ENCODE measurements at places on chromosomes 2 and 18. TPM values are rescaled to one million over a fixed set of nuclear protein-coding genes. Genes with fewer than 3 reads are reported as not detected.
A peak's percentile ranks its signal among the peaks of the same experiment; 100 is the strongest.

The ICA1L gene
- 34.6 TPM for total RNA-seq

The CACNB4 gene
- total RNA-seq = 0.33 TPM

The SERPINE2 gene
- total RNA-seq = 1.6 TPM

The THAP4 gene
- total RNA-seq = 59.0 TPM

The PLA2R1 gene
- total RNA-seq = 1.3 TPM

The TM4SF20 gene
- not detected for total RNA-seq

The MAP3K19 gene
- total RNA-seq = not detected

The CD226 gene
- 0.33 TPM for total RNA-seq

The SP9 gene
- total RNA-seq = not detected

The CD8A gene
- 2.0 TPM for total RNA-seq

The UGT1A8 gene
- not detected for total RNA-seq

The IL37 gene
- not detected for total RNA-seq

GRCh38 chr2:37457401-37457901 is 113.0 kb downstream of the QPCT start:
- H3K27me3 ChIP-seq = no peaks in the 10 kb centered on the region
- H3K4me1 ChIP-seq = no peaks in the 10 kb centered on the region
- H3K27ac ChIP-seq = no peak overlapping the region
- no peak for DNase-seq

- no peak overlapping the region for H3K4me3 ChIP-seq
- H3K27me3 ChIP-seq = no peaks in the 10 kb centered on the region
- no peaks in the 10 kb centered on the region for H3K36me3 ChIP-seq
- no peak overlapping the region for H3K27ac ChIP-seq
- H3K4me1 ChIP-seq = peaks cover 29% of the 10 kb centered on the region
Measured at GRCh38 chr2:232316461-232317330, 61.9 kb upstream of the ALPP start.

DNA sequence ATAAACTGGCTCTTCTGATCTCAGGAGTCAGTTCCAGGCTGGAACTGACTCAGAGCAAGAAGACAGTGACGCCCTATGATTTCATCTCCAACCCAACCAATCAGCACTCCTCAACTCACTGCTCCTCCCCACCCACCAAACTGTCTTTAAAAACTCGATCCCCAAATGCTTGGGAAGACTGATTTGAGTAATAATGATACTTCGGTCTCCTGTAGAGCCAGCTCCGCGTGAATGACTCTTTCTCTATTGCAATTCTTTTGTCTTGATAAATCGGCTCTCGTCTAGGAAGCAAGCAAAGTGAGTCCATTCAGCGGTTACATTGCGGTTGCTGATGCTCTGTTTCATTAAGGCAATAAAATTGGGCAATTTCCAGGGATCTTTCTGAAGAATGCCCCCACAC is 1025.3 kb upstream of the CNTNAP5 start:
- no peaks in the 10 kb centered on the region for H3K27me3 ChIP-seq
- no peaks in the 10 kb centered on the region for H3K4me1 ChIP-seq
- DNase-seq = no peak
- H3K4me3 ChIP-seq = no peak overlapping the region
- H3K27ac ChIP-seq = no peak overlapping the region
- H3K36me3 ChIP-seq = no peaks in the 10 kb centered on the region

GRCh38 chr2:226185616-226186211 is 613.9 kb downstream of the IRS1 start:
- no peak overlapping the region for H3K27ac ChIP-seq
- H3K4me1 ChIP-seq = no peaks in the 10 kb centered on the region
- no peak for DNase-seq
- H3K4me3 ChIP-seq = no peak overlapping the region
- H3K27me3 ChIP-seq = no peaks in the 10 kb centered on the region

- no peak overlapping the region for H3K4me3 ChIP-seq
- H3K27me3 ChIP-seq = no peaks in the 10 kb centered on the region
- DNase-seq = no peak
- H3K27ac ChIP-seq = no peak overlapping the region
Measured at GRCh38 chr2:121039679-121040078, 245.3 kb downstream of the TFCP2L1 start.

DNA sequence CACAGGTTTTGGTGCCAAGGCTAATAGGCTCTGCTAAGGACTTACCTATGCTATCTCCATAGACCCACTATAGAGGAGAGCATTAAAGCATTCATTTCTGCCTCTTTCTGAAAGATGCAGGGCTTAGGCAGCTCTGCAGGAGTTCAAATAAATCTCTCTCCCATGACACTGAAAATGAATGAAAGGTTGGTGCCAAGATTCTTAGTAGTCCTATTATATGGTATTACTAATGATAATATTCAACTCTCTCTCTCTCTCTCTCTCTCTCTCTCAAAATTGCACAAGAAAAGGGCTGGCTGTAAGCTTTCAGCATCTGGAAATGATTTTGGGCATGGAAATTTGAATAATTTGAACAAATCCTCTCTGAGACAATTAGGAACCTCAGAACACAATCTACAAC is 433.7 kb downstream of the MBD2 start:
- H3K4me1 ChIP-seq = no peaks in the 10 kb centered on the region
- no peaks in the 10 kb centered on the region for H3K36me3 ChIP-seq
- H3K4me3 ChIP-seq = no peak overlapping the region
- no peaks in the 10 kb centered on the region for H3K27me3 ChIP-seq
- no peak for DNase-seq

DNA sequence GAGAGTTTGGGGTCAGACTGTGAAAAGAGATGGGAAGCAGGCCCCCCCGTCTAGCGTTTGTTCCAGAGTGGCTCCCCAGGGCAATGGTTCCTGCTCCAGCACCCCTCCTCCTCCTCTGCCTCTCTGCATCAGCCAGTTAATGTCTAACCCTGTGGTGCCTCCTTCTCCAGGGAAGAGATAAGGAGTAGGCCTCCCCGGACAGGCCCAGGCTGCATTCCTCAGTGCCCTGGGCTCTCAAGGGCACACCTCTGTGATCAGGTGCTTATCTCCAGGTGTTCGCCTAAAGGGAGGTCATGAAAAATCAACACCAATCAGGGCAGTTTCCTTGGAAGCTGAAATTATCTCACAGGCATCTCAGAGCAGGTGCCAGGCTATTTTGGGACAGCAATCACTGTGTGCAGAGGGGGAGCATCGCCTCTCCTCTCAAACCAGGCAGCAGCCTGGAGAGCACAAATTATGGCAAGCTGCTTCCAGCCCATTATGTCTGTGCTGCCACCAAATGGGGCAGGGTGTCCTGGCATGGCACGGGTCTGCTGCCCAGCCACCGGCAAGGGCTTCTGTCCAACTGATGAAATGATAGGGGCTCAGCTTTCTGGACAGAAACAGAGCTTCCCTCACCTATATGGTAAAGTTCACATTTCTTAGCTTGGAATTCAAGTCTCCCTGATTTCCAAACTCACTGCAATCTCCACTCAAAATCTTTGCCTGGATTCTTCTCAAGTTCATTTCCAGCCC is 255.8 kb upstream of the SLC14A2 start:
- peaks cover 53% of the 10 kb centered on the region for H3K4me1 ChIP-seq
- H3K36me3 ChIP-seq = no peaks in the 10 kb centered on the region
- DNase-seq = peak; percentile 72
- no peak overlapping the region for H3K4me3 ChIP-seq
- H3K27me3 ChIP-seq = no peaks in the 10 kb centered on the region

DNA sequence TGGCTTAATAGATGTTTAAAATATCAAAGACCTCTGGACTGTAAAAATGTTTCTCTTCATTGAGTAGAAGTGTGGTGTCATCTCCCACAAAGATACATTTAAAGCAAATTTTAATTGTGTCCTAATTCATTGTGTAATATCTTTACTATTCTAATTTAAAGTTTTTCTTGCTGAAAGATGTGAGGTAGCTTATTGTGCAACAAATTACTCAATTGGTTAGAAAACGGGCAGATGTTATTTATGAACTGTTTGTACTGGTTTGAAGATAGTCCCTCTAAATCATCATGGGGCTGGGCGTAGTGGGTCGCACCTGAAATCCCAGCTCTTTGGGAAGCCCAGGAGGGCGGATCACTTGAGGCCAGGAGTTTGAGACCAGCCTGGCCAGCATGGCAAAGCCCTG is 65.3 kb downstream of the CYBRD1 start:
- no peak overlapping the region for H3K4me3 ChIP-seq
- no peak for DNase-seq
- no peaks in the 10 kb centered on the region for H3K36me3 ChIP-seq
- H3K27me3 ChIP-seq = no peaks in the 10 kb centered on the region

GRCh38 chr18:61850756-61851155 is 42.1 kb downstream of the RNF152 start:
- H3K4me3 ChIP-seq = no peak overlapping the region
- H3K27ac ChIP-seq = no peak overlapping the region
- peaks cover 16% of the 10 kb centered on the region for H3K4me1 ChIP-seq
- no peaks in the 10 kb centered on the region for H3K27me3 ChIP-seq
- H3K36me3 ChIP-seq = no peaks in the 10 kb centered on the region
- DNase-seq = no peak

DNA sequence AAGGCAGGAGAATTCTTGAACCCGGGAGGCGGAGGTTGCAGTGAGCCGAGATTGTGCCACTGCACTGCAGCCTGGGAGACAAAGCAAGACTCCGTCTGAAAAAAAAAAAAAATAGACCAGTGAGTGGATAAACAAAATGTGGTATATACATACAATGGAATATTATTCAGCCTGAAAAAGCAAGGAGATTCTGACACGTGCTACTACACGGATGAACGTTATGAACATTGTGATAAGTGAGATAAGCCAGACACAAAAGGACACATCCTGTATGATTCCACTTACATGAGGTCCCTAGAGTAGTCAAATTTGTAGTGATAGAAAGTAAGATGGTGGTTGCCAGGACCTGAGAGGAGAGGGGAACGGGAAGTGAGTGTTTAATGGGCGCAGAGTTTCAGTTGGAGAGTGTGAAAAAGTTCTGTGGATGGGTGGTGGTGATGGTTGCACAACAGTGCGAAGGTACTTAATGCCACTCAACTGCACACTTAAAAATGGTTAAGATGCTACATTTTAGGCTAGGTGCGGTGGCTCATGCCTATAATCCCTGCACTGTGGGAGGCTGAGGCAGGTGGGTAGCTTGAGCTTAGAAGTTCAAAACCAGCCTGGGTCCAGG is 38.3 kb downstream of the NIFK start:
- no peaks in the 10 kb centered on the region for H3K36me3 ChIP-seq
- H3K27ac ChIP-seq = no peak overlapping the region
- no peak overlapping the region for H3K4me3 ChIP-seq

- H3K4me3 ChIP-seq = no peak overlapping the region
- no peaks in the 10 kb centered on the region for H3K4me1 ChIP-seq
- H3K27me3 ChIP-seq = no peaks in the 10 kb centered on the region
- H3K27ac ChIP-seq = no peak overlapping the region
Measured at GRCh38 chr18:12531749-12532148, 124.0 kb downstream of the PRELID3A start.

- no peak overlapping the region for H3K27ac ChIP-seq
- H3K4me3 ChIP-seq = no peak overlapping the region
- no peak for DNase-seq
- H3K4me1 ChIP-seq = no peaks in the 10 kb centered on the region
- H3K27me3 ChIP-seq = no peaks in the 10 kb centered on the region
Measured at GRCh38 chr2:68968221-68968620, 6.2 kb upstream of the GKN1 start.

DNA sequence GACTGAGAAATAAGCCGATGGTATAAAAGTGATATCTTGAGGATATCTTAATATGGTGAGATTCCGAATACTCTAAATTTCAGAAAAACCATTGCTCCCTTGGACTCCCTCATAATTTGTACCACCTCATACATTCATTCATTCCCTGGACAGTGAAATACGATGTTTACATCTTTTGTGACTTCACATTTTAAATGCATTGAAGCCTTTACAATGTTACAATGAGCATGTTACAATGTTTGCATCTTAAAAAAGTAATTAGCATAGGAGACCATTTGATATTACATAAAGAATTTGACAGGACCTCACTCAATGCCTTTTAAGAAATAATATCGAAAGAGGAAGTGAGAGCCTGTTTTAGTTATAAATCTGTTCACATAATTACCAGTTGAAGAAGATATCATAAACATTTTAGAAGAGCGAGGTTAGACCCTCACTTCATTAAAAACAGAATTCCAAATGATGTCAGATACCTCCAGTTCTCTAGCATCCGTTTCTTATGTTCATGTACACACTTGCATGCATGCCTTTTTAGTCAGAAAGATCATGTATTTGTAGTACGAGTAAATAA is 372.0 kb downstream of the ARHGAP15 start:
- H3K36me3 ChIP-seq = no peaks in the 10 kb centered on the region
- no peak overlapping the region for H3K4me3 ChIP-seq
- no peak overlapping the region for H3K27ac ChIP-seq
- no peak for DNase-seq
- no peaks in the 10 kb centered on the region for H3K4me1 ChIP-seq

DNA sequence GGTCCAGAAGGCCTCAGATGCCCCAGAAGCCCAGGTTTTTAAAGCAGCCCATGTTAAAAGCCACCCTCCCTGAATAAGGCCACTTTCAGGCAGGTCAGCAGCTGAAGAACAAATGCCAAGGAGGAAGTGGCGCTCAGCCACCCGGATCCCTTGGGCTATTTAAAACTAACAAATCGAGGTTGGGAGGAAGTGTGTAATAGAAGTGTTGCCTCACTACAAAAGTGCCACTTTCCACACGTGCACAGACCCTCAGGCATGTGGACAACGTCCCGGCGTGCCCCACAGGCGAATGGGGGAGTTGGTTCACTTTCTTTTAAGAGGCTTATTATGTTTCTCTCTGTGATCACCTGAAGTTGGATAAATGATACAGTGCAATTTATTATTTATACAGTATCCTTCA is 173.8 kb upstream of the SALL3 start:
- no peaks in the 10 kb centered on the region for H3K4me1 ChIP-seq
- DNase-seq = no peak
- H3K27ac ChIP-seq = no peak overlapping the region
- no peak overlapping the region for H3K4me3 ChIP-seq
- no peaks in the 10 kb centered on the region for H3K27me3 ChIP-seq

- H3K27ac ChIP-seq = no peak overlapping the region
- no peaks in the 10 kb centered on the region for H3K27me3 ChIP-seq
- DNase-seq = no peak
Measured at GRCh38 chr2:209613649-209614305, 157.9 kb upstream of the UNC80 start.

GRCh38 chr2:26410764-26411243 is 9.1 kb downstream of the DRC1 start:
- no peaks in the 10 kb centered on the region for H3K27me3 ChIP-seq
- H3K4me1 ChIP-seq = no peaks in the 10 kb centered on the region
- no peak overlapping the region for H3K27ac ChIP-seq
- H3K36me3 ChIP-seq = no peaks in the 10 kb centered on the region
- H3K4me3 ChIP-seq = no peak overlapping the region
- DNase-seq = no peak

DNA sequence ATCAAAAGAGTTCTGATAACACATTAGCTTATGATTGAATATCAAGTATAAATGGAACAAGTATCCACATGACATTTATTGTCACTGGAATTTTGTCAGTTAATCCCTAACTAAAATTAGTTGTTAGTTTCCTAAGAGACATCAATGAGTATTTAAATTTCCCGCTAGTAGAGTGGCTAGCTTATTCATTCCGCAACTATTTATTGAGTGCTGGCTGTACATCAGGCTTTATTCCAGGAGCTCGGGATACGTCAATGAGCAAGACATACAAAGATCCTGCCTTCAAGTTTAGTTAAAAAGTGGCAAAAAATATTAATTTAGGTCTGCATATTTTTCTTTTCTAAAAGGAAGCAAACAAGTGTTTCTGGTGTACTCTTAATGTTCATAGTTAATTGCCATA is 59.3 kb downstream of the PRKRA start:
- no peak for DNase-seq
- no peak overlapping the region for H3K4me3 ChIP-seq
- H3K27ac ChIP-seq = no peak overlapping the region
- H3K4me1 ChIP-seq = no peaks in the 10 kb centered on the region
- H3K27me3 ChIP-seq = no peaks in the 10 kb centered on the region
